ENCODE measurements at places on chromosomes 1 and 21.

DNA sequence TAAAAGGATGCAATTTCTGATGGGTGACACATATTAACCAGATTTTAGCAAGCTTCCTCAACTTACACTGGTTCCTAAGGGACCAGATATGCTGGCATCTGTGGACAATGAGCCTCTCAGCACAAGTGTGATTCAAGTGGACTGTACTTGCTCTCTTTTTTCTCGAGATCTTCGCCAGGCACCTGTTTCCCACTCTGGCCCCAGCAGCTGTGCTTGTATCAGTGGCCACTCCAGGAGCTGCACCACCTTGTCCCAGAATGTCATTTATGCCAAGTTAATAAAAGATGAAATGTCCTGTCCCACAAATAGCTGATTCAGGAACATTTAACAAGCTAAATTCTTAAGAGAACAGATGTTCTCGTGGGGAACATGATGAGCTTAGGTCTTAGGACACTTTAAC, 14.6 kb downstream of the C1orf198 start:
- no peak for DNase-seq

DNA sequence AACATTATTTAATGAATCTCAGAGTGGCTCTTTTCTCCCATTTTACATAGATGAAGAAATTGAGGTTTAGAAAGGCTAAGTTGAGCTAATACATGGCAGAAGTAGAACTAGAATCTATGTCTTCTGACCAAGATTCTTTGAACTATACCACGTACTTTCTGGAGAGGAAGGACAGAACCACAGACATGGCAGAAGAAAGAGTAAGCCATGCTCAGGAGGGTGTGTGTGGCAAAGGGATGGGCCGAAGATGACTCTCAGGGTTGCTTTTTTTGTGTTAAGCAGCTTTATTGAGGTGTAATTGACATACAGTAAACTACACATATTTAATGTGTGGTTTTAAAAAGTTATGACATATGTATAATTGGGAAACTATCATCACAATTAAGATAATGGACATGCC, 69.5 kb downstream of the PEX14 start:
- DNase-seq = no peak

DNA sequence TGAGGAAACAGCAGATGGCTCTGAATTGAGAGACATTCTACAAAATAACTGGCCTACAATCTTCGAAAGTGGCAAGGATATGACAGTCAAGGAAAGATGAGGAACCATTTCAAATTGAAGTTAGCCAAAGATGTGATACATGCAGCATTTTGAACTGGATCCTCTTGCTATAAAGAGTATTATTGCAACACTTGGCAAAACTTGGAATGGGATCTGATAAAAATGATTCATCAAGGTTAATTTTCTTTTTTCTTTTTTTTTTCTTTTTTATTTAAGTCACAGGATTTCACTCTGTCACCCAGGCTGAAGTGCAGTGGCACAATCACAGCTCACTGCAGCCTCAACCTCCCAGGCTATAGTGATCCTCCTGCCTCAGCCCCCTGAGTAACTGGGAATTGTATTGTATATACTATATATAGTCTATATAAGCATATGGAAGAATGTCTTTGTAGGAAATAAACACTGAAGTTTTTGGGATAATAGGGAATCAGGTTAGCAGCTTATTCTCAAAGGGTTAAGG, 49.8 kb upstream of the GJA8 start:
- no peak for DNase-seq

DNA sequence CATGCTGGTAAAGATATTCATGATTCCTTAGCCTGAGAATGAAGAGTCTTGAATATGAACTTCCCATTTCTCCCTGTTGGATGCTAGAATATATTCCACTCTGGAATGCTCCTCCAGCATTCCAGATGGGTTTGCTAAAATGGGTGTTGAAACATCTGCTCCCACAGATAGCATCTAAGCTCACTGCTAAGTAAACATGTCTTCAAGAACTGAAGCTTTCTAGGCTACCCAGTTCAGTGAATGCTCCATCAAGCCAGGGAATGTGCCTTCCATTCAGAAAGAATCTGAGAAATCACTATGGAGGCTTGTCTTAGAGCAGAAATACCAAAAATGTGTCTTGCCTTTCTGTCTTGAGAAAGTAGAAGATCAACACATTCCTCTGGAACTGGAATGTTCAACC, 81.1 kb downstream of the TNFSF18 start:
- DNase-seq = no peak

DNA sequence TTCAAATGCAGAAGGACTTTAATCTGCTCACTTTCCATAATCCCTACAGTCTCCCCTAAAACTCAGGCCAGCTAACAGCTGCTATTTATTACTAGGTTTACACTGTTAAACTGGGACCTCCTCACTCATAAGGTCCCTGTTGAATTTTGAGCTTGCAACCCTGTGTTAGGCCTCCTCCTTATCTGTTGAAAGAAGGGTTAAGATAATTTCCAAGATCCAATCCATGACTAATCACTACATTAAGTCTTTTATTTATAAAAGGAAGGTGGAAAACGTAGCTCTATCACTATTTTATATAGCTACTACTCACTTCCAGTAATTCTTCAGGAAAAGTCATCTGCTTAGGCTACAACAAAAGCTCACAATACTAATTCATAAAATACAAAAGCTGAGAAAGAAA, 79.5 kb downstream of the EVI5 start:
- DNase-seq = no peak

DNA sequence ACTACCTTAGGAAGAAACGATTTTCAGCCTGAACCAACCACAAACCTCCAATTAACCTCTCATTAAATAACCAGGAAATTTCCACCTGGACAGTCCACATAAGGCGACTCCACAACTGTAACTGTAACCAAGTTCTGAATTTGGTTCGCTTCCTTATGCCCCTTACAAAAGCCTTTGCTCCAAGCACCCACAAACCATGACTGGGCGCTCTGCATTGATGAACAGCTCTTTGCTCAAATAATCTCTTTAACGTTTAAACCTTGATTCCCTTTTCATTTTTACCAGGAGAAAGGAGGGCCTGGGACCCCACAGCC, 38.2 kb upstream of the ZNF124 start:
- no peak for DNase-seq

DNA sequence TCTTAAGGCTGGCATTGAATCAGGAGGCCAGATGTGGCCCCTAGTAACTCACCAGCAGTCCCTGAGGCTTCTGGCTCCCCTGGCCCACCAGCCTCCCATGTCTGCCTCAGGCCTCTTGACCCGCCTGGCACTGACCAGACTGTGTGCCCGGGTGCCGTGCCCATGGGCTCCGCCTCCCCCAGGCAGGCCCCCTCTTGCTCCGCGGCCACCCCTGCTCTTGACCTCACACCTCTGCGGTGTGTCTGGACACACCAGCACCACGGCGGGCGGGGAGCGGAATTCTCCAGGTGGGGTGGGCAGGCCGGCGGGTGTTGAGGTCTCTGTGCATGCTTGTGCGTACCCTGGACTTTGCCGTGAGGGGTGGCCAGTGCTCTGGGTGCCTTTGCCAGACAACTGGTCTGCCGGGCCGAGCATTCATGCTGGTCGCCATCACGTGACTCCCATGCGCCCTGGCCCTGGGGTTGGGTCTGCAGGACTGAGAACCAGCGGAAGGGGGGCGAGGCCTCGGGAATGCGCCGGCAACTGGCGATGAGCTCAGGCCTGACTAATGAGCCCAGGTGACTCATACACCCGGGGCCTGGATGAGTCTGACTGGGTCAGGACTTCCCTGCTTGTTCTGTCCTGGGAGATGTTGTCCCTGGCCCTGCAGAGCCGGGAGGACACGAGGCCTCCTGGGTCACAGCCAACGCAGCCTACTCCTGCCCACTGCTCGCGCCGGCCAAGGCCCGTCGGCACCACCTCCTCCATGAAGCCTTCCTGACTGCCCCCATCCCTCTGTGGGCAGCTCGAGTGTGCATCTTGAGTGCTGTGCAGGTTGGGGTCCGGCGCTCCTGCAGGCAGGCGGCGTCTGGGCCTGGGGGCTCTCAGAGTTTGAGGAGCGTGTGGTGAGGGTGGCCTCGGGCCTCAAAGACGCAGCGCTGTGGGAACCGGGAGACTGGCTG, 22.6 kb downstream of the COL18A1 start:
- no peak for DNase-seq

DNA sequence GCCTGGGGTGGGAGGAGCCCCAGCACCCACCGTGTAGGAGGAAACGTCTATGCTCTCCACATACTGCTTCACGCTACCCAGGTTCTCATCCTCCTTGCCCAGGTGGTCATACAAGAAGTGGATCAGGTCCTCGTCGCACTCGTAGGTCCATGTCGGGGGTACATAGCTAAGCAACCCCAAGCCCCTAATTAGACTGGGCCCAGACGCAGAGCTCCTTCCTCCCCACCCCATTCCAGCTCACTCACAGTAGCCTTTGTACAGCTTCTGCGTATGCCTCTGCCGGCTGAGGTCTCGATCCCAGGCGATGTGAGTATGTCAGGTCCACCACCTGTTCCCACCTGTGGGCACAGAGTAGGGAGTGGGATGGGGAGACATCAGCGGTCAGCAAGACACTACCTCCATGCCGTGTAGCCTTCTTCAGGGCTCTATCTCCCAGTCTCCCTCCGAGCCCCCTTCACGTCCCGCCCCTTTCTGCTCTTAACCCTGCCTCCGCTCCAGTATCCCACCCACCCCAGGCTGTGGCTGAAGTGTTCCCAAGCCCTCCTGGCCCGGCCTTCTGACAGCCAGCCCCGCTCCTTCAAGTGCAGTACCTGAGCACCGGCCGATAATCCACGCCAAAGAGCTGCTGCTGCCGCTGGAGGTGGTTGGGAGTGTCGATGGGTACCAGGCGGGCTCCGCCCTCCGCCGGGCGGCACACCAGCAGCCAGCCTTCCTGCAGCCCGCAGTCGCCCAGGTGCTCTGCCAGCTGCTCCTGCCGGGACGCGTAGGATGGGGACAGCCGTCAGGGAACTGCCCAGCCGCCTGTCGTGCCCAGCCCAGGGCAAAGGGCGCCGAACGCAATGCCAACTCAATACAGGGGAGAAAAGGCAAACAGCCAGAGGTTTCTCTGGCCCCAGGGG, 919 bp downstream of the HECTD3 start:
- no peak for DNase-seq

GRCh38 chr1:200474633-200475032, 64.8 kb upstream of the ZNF281 start:
- no peak for DNase-seq

GRCh38 chr1:232249861-232250777, 379.8 kb downstream of the SIPA1L2 start:
- no peak for DNase-seq

DNA sequence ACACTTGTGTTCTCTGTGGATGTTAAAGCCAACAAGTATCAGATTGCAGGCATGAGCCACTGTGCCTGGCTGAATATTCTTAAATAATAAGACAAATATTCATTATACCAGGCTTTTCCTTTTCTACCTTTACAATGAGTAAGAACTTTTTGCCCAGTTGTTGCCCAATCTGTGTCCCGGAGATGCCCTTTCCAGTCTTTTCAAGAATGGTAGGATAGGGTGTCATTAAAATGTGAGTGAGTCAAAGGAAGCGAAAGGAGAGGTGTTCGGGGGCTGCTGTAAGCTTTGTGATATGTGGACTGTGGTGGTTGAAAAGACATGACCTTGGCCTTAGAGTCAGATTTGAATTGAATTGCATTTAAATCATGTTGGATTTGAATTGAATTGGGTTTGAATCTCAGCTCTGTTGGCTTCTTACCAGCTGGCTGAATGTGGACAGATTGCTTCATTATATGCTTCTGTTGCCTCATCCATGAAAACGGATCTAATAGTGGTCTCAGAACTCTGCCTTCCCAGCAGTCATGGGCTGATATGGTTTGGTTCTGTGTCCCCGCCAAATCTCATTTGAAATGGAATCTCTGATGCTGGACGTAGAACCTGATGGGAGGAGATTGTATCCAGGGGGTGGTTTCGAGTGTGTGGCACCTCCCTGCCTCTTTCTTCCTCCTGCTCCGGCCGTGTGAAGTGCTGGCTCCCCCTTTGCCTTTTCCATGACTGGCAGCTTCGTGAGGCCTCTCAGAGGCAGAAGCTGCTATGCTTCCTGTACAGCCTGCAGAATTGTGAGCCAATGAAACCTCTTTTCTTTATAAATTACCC, 22.7 kb upstream of the AADACL3 start:
- DNase-seq = no peak

DNA sequence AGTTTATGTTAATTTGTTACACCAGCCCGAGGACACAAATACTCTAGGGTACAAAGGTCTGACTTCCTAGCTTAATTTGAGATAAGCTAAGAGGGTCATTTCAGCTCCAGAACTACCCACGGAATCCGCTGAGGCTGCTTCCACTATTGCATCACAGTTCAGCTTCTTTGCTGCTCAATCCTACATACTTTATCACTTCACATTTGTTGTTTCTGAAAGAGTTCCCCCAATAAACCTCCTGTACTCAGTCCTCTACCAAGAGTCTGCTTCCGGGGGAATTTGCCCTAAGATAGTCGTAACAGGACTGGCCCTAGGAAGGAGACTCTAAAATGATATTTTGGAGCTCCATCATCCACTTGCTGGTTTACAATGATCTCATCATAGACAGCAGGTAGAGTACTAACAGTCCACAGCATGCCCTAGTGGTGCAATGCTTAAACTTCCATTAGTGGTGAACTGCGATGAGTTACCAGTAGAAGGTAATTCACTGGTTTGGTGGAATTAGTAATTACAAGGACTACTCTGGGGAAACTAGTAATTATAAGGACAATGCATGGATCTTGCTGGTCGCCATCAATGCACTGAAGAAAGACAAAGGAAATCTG, 229.3 kb downstream of the USH2A start:
- no peak for DNase-seq

- no peak for DNase-seq
Observed at GRCh38 chr1:156076609-156077429, 5.4 kb downstream of the MEX3A start.

GRCh38 chr1:26517766-26518049, 11.9 kb upstream of the RPS6KA1 start:
- DNase-seq = no peak

- no peak for DNase-seq
Observed at GRCh38 chr1:187203257-187203656, 374.5 kb downstream of the PLA2G4A start.

- DNase-seq = no peak
Observed at GRCh38 chr1:91725989-91726721, 159.8 kb downstream of the TGFBR3 start.

DNA sequence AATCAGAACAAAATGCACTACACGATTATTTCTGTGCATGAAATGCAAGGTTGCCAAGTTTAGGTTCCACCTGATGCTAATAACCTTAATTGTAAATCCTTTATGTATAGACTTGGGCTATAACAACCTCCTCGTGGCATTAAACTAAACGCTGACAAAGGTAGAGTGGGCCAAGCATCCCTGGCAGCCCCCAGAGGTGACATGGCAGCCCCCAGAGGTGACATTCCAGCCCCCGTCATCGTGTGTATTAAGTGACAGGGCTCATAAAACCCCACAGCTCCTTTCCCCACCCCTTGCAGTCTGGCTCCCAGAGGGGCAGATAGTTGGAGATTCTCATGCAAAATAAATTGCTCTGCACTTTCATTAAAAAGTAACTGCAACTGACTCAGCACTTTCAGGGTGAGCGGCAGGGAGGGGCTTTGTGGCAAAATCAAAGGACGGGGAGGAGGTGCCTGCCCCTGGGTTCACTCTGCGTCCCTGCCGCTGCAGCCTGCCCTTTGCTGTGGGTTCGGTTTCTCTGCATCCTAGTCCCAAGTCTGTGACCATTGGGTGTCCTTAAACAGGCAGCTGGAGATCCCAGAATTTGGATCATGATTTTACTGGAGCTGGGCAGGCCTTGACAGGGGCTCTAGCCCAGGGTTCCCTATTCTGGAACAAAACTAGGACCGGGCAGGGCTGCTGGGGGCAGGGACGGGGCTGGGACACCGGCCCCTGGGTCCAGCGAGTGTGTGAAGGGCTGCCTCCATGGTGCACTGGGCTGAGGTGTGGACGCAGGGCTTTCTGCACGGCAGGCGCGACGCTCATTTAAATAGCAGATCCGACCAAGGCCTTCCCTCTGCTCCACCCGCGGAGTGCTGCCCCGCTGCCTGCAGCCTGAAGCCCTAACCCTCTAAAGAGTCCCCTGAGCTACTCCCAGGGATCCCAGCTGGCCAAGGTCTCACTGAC, 234.9 kb upstream of the VAMP3 start:
- DNase-seq = no peak

Data from stimulated activated CD4-positive, alpha-beta T cell treated with anti-CD3 and anti-CD28 coated beads, Interleukin-1b, Interleukin-23, amount 100 ng/mL, for 4 hours (primary cell).